ENCODE measurements at places on chromosomes 16 and 17.
A peak's percentile ranks its signal among the peaks of the same experiment; 100 is the strongest.

DNA sequence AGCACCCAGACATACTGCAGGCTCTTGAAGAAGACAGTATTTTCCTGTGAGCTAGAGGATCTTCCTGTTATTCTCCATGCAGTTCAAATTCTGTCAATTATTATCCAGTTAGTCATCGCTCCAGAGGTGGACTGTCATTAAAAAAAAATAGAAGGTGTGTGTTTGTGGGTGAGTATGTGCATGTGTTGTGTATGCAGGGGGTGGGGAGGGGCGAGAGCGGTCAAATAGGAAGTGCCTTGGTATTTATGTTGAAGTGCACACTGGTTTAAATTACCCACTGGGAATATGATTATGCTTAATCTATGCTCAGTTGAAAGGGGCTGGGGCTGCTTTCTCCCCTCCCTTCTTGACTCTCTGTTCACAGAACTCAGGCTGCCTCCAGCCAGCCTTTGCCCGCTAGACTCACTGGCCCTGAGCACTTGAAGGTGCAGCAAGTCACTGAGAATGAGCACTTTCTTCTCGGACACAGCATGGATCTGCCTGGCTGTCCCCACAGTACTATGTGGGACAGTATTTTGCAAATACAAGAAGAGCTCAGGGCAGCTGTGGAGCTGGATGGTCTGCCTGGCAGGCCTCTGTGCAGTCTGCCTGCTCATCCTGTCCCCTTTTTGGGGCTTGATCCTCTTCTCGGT, at the start of gene HSD17B2:
TSS of gene HSD17B2 (plus strand) at position 273 of the 632 bp plus-strand sequence. CDS start at position 445, 172 bp downstream.
- DNase-seq = no peak

DNA sequence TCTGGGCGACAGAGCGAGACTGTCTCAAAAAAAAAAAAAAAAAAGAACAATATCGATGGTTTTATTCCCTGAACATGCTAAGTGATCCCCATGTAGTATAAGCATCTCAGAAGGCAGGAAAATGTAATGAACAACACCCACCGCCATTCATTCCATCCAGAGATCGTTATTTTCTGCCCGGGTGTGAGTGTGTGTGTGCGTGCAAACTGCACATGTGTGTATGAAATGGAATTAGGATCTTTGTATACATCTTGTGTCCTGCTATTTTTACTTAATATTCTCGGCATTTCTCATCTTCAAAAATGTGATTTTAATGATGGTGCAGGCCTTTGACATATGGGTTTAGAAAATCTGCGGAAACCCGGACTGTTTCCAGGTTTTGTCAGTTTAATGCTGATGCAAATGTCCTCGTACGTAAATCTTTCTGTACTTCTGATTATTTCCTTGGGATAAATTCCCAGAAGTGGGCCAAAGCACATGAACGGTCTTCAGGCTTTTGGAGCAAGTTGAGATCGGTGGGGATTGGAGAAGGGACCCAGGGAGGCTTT, 254.8 kb downstream of the SEC14L1 start:
- no peak for DNase-seq

DNA sequence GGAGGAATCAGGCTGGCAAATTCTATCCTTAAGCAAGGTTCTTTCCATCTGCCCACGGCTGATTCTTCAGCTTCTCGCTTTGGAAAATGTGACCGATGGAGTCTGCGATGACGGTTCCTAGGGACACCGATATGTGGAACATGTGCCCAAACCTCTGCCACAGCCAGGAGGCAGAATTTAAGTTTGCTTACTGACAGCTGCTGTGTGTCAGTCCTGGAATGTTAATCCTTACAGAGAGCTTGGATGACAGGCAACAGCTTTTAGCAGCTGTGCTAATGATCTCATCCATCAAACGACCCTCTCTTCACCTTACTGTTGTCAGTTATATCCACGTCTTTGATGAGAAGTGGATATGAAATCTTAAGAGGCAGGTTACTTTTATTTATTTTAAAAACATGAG, 11.4 kb upstream of the MYH13 start:
- no peak for DNase-seq

DNA sequence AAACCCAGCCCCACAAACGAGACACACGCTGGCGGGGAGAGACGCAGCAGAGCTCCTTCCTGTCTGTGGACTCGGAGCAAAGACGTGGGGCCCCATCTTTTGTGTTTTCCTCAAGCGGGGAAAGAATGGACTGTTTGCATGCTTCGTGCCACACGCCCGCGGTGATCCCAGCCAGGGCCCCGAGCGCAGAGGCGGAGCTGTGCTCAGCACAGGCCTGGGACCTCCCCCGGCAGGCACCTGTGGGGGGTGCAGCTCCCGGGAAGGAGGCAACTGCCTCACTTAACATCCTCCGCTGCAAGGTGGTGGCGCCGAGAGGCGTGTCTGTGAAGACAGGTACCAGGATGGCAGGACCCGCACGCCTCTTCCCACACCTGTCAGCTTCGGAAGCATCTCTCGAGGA, 19.1 kb downstream of the TRARG1 start:
- DNase-seq = peak; percentile 29

DNA sequence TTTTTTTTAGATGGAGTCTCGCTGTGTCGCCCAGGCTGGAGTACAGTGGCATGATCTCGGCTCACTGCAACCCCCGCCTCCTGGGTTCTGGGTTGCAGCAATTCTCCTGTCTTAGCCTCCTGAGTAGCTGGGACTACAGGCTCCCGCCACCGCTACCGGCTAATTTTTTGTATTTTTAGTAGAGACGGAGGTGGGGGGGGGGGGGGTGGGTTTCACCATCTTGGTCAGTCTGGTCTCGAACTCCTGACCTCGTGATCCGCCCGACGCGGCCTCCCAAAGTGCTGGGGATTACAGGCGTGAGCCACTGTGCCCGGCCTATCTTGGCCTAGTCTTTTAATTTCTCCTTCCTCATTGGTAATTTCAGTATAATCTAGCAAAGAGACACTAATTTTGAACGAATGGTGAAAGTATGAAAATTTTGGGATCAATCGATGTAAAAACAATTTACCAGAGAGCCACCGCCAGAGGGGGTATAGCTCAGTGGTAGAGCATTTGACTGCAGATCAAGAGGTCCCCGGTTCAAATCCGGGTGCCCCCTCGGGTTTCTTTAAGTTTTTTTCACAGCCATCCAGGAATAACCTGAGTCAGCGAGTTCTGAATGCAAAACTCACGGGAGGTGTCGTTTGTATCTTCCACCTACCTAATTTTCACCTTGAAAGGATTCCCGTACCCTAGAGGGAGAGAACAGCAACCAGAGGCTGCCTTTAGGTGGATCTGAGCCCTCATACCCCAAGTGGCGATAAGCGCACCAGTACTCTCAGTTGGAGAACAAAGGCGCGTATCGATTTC, 2.5 kb upstream of the LASP1 start:
- peak; percentile 80 for DNase-seq

DNA sequence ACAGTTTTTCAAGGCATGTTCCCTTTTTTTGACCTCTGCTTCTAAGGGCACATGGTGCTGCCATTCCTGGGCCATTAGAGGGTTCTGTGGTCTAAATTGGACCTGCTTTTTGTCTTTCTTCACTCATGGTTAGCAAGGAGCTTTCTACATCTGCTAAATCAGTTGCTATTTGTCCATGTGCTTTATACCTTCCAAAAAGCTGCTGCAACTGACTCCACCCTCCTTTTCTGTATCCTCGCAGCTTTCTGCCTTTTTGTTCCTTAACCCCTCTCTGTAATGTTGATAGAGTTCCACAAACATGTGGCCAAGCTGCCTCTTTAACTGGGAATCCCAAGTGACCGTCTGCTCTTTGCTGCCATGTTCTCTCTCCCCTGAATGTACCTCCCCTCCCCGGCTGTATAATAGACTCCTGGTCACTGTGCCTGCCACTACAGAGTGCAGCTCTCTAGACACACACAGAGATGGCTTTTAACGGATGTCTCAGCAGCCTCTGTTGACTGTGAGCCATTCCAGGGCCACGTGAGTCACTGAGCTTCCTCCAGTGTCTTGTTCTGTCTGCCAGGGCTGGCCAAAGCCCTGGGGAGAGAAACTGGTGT, 57.4 kb upstream of the TEKT3 start:
- no peak for DNase-seq

- DNase-seq = no peak
These were observed 5.8 kb downstream of the ARHGEF15 start for GRCh38 chr17:8315764-8316217.

GRCh38 chr16:89332902-89333245, 115.4 kb downstream of the ZNF778 start:
- no peak for DNase-seq

- no peak for DNase-seq
These were observed 154.2 kb upstream of the IRX6 start for GRCh38 chr16:55169780-55170179.

- DNase-seq = no peak
These were observed 38.4 kb upstream of the IRX6 start for GRCh38 chr16:55285586-55285985.

GRCh38 chr17:80034791-80035686, 633 bp downstream of the TBC1D16 start:
- DNase-seq = peak; percentile 66

DNA sequence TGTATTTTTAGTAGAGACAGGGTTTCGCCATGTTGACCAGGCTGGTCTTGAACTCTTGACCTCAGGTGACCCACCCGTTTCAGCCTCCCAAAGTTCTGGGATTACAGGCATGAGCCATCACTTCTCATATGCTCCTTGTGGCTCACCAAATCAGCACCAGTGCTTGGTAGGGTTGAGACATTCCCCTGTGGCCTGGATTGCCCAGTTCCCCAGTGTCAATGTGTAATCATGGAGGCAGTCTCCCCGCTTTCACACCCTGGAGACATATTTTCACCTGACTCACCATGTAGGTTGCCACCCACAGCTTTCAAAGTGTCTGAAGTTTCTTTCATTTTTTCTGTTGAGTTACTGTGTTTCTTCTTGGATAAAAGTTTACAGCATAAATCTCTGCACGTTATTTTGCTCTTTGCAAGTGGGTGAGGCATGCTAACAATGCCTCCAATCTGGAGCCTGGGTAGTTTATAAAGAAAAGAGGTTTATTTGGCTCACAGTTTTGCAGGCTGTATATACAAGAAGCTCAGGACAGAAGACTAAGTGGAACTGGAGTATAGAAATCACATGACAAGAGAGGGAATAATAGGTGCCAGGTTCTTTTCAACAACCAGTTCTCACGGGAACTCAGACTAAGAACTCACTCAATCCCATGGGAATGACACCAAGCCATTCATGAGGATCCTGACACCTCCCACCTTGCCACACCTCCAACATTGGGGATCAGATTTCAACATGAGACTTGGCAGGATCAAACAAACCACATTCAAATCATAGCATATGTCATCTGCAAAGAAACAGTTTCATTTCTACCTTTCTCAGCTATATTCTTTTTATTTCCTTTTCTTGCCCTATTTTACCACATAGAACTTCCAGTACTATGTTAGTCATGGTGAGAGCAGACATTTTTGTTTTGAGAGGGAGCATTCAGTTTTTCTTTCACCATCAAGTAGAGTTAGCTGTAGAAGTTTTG, 113.2 kb downstream of the PHKB start:
- peak; percentile 23 for DNase-seq

DNA sequence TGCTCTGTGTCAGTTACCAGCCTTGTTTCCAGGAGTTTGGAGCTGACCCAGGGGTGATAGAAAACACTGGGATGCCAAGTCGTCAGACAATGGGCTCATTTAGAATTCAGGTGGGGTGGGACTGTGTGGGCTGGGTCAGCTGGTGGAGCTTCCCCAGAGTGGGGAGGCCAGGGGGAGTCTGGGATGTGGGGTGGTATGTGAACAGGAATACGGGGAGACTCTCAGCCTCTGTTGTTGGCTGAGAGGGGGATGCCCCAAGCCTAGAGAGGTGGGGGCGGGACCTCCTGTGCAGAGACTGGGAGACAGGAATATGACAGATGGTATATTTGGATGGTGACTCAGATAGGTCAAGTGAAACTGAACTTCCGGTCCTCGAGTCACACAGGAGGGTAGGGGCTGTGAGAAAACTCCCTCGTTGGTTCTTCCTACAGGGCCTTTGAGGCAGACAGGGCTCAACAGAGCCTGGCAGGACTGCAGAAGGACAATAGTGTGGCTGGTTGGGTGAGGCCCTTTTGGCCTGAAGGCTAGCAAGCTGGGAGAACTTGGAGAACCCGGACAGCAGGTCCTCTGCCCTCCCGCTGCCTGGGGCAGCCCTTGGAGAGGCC, 23.7 kb downstream of the CDH1 start:
- no peak for DNase-seq

GRCh38 chr17:41555105-41555887, 16.6 kb downstream of the KRT9 start:
- no peak for DNase-seq

DNA sequence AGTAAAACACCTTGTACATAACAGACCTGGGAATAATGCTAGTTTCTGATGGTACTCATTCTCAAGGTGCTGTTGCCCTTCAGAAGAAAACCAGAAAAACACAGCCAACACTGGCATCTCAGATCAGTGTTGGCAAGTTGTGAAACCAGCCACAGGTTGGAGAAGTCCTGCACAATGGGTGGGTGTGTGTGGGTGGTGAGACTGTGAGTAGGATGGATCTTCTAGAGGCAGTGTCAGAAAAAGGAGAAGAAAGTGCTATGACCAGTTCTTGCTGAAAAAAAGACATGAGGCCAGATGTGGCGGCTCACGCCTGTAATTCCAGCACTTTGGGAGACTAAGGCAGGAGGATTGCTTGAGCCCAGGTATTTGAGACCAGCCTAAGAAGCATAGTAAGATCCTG, 35.2 kb upstream of the SMIM36 start:
- DNase-seq = no peak

DNA sequence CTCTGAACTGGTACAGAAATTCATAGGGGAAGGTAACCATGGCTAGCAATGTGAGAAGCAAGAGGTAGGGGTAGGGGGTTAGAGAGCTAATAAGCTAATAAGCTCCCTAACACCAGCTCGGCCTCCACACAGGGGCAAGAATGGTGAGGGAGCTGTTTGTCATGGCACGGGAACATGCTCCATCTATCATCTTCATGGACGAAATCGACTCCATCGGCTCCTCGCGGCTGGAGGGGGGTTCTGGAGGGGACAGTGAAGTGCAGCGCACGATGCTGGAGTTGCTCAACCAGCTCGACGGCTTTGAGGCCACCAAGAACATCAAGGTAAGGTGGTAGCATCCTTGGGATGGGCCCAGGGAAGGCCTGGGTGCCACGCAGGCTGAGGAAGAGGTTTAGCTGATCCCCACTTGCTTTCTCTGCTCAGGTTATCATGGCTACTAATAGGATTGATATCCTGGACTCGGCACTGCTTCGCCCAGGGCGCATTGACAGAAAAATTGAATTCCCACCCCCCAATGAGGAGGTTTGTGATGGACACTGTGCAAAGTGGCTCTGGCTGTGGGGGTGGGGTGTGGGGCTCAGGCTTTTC, 3.5 kb upstream of the FTSJ3 start:
- DNase-seq = no peak

DNA sequence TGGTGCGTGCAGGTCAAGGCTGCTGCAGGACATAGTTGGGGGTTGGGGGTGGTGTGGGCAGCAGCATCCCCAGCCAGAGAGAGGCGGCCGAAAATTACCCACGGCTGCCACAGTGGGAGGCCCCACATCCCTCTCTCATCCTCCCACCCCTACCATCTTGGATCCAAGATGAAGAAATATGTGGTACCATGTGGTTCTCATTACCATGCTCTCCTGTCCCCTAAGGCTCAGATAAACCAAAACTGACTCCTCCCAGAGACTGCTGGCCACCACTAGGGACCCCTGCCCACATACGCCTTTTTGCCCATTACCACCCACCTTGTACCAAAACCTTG, 120.4 kb downstream of the HIC1 start:
- DNase-seq = no peak

All from CD4-positive, alpha-beta T cell treated with Interleukin-21 for 1 hour (primary cell).